Cardiac septum (tissue), 1 donor: ENCODE measurements at places on chromosomes 4 and X. TPM values are rescaled to one million over a fixed set of nuclear protein-coding genes. Genes with fewer than 3 reads are reported as not detected.

DNA sequence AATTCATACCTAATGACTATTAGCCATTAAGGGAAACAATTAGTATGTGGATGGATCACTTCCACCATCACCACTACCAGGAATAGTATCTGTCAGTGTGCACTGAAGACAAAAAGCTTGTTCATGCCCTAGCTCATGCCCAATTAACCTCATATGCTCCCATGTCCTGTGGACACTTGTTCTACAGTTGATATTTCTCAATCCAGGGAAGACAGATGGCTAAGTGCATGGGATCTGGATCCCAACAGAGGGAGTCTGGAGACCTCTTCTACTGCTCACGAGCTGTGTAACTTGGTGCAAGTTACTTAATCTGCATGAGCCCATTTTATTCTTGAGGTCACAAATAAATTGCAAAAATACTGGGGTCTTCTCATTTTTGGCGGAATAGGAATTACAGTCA lies 23.7 kb downstream of the AMOT start:
- DNase-seq: no peak

- no peak for DNase-seq
These were observed 156.4 kb downstream of the TSPAN5 start for GRCh38 chr4:98502031-98502430.

- no peak for DNase-seq
These were observed 665 bp downstream of the PSMD10 start for GRCh38 chrX:108090491-108091263.

DNA sequence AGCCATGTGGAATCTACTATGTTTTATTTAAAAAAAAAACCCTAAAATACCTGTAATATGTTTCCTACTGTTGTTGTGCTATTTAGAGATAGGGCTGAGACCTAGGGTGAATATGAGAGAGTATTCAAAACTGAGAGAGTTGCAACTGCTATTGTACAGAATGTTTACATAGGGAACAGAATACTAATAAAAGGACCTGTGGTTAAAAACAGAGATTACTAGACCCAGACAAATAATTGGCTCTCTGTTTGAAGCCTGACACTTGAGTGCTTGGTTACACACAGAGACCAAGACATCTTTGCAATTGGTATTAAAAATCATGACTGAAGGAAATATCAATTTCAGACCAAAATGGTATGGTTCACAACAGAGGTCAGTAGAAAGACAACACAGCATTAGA lies 278.9 kb upstream of the GIMD1 start:
- no peak for DNase-seq

DNA sequence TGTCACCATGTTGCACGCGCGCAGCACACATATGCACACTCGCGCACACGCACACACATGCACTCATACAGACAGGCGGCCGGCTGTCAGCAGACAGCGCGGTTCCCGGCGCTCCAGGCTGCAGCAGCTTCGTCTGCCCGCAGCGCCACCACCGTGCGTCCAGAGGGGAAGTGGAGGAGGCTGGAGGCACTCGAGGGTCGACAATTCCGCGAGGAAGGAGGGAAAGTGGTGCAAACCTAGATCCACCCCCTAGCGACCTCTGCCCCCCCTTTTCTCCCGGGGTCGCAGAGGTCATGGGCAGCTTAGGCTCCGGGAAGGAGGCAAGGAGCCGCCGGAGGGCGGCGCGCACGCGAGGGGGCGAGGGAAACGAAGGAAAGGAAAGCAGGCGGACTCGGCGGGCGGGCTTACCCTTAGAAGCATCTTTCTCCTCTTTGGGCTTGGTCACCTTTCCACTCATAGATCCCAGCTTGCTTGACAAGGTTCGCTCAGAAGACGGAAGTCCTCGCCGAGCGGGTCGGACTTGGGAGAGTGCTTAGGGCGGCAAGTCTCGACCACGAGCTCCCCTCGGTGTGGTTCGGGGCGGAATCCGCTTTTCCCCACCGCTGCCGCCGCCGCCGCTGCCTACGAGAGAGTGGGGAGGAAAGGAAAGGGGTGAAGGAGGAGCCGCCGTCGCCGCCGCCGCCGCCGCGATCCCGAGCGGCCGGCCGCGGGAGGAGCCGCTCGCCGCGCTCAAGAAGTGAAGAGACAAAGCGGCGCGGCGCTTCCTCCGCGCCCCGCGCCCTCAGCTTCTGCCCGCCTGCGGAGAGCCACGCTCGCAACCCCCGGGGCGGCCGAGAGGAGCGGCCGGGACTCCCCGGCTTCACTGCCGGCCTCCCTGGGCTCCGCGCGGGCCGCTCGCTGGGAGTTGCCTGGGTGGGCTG lies 326.6 kb upstream of the F9 start:
- no peak for DNase-seq

- DNase-seq: no peak
These were observed 245.1 kb upstream of the MAB21L2 start for GRCh38 chr4:150336676-150337412.

DNA sequence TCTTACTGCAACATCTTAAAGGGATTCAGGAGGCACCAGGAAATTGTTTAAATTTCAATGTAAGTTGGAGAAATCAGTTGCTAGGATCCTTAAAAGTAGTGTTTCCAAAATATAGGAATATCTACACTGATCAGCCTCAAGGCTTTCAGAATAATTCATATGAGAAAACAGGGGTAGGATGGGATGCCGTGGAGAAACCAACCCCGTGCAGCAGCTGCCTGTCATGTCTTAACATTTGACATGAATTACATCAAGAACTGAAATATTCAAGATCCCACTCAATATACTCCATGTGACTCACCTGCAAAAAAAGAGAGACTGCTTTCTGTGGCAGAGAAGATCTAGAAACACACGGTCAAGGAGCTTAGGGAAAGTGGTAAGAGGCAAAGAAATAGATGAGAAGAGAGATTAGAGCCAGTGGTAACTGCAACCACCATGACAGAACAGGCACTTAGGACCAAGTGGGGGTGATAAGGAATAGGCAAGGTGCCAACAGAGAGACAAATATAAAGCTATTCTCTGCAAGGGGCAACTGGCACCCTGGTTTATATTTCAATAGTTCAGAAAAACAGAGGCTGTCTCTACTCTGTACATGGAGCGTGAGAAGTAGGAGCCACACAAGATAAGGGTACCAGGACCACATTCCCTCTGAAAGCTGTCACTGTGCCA lies 64.0 kb downstream of the SLC39A8 start:
- DNase-seq: no peak

DNA sequence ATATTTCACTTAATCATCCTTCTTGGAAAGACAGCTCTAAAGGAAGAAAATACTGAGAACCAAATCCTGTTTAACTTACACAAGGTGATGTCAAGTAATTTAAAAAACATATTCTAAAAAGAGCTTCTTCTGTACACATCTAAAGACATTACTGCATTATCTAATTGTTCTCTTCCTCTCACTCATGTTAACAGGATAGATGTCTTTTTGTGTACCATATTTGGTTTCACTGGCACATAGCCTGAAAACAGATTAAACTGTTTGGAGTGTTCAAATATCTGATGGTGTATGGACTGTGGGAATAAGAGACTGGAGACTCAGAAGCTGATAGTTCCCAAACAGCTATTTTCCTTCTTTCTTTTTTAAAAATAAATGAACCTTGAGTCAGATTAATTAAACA lies 213.3 kb upstream of the MAB21L2 start:
- DNase-seq: no peak

DNA sequence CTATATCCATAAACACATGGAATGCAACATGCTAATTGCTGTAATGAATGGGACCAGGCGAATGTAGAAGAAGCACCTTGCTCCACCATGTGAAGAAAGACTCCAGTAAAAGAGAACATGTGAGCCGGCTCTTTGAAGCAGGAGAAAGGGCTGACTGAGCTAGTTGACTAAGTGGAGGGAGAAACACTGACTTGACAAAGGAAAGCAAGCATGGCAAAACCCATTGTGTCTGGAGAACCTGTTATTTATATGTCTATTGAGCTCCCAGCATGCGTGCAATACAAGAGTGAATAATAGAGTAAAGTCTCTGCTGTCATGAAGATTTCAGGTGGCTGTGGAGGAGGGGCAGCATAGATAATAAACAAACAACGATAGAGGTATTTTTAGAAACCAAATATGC lies 559.9 kb downstream of the RAB28 start:
- no peak for DNase-seq

GRCh38 chr4:185323606-185324005 lies 72.1 kb downstream of the LRP2BP start:
- DNase-seq: no peak

DNA sequence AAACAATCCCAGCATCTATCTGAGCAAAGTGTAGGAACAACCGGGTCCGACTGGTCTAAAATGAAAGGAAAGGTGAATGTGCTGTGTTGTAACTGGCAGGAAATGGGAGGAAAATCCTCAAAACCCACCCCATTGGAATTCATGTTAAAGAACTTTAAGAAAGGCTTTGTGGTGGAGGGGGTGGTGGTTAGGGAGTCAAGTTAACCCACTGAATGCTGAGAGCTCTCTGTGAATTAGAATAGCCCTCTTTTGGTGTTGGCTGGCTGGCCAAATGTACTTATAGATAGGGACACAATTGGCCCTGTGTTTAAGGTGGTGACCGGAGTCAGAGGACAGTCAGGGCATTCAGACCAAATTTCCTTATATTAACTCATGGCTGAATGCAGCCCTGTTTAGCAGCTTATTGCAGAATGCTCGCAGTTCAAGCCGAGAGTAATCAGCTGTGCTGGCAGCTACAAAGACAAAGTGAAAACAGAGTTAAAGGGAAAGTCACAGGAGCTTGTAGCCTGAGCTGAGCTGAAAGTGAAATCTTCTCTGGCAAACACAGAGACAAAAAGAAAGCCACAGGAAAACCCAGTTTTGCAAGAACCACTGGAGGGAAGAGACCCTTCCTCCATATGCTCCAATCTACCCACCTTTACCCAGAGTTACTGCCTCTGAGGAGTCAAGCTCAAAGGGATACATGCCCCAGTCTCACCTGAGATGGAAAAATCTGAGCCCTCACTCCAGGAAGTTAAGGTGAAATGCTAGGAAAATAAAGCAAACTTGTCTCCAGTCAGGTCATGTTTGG lies 38.5 kb upstream of the UGT2B7 start:
- DNase-seq: no peak

DNA sequence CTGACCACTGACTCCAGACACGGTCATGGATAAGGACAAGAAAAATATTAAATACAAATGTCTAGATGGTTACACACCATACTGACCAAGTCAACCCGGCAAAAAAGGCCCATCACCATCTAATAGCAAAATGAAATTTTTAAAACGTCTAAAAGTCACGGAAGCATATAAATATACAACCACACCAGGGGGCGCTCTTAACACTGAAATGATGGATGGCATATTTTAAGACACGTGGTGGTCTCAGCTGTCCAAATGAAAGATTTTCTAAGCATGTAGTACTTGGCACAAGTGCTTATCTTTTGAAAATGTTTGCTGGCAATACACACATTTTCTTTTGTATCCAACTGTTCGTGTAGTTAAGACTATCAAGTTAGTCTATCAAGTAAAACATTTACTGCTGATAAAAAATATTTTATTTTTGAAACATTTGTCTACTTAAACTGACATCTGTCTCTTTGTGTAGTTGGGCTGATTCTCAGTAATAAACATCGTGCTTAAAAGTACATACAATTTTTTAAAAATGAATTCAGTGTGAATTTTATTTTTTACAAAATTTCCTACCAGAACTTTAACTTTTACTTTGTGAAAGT lies 64.6 kb downstream of the COX7B2 start:
- DNase-seq: no peak

DNA sequence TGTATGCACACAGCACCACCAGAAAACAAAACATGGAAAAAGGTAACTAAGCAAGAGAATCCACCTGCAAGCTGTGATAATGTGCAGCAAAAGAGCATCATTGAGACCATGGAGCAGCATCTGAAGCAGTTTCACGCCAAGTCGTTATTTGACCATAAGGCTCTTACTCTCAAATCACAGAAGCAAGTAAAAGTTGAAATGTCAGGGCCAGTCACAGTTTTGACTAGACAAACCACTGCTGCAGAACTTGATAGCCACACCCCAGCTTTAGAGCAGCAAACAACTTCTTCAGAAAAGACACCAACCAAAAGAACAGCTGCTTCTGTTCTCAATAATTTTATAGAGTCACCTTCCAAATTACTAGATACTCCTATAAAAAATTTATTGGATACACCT lies 90.2 kb downstream of the TET2 start:
- no peak for DNase-seq

GRCh38 chr4:120071192-120071795 lies 4.6 kb upstream of the MAD2L1 start:
- DNase-seq: no peak

DNA sequence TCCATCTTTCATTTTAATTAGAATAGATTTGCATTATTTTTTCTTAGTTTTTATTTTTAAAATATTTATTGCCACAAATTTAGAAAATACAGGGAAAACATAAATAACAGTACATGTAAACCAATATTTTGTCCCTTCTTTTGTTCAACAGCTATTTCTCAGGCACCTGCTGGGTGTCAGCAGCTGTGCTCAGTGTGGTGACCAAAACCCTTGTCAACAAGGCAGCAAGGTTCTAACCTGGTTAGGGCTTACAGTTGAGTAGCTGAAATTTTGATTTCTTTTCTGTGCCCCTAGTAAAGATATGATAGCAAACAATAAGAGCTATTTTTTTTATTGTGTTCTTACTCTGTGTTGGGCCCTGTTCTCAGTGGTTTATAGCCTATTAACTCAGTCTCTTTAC lies 128.1 kb downstream of the PTTG2 start:
- DNase-seq: no peak

Gene GAGE1
- not detected for total RNA-seq

Gene RIPPLY1
- not detected for total RNA-seq

Gene RAB39B
- 0.35 TPM for total RNA-seq

Gene TCP11X2
- total RNA-seq: not detected

Gene BMX
- 1.8 TPM for total RNA-seq

Gene GBA3
- total RNA-seq: not detected

Gene PGAM4
- not detected for total RNA-seq

Gene CENPVL3
- not detected for total RNA-seq

Gene TCEAL7
- 6.4 TPM for total RNA-seq
